ENCODE measurements at places on chromosomes 7 and 10. TPM values are rescaled to one million over a fixed set of nuclear protein-coding genes. Genes with fewer than 3 reads are reported as not detected.

- no peak for DNase-seq
Measured at GRCh38 chr7:133563251-133563650, 310.4 kb downstream of the EXOC4 start.

GRCh38 chr10:12502526-12503274 lies 153.4 kb downstream of the CAMK1D start:
- DNase-seq = no peak

DNA sequence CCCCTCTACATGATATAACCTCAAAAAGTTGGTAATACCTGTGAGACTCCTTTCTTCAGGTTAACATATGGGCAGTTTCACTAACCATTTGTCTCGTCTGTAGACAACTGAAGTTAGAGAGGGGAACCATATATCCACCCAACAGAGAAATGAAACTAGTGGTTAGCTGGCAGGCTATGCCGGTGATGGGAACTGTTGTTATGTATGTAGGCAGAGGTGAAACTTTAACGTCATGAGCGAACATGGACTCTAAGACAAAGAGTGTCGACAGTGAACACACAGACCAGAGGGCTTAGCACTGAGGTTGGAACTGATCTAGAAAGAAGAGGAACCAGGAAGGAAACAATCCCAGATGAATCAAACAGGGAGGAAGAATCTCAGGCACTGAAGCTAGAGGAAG lies 112.4 kb downstream of the ELMO1 start:
- no peak for DNase-seq

- no peak for DNase-seq
Measured at GRCh38 chr7:148804343-148805235, 79.5 kb downstream of the EZH2 start.

GRCh38 chr10:1551636-1552338 lies 185.5 kb downstream of the ADARB2 start:
- no peak for DNase-seq

Gene ZNF518A
- total RNA-seq = 6.6 TPM

Gene MLXIPL
- total RNA-seq = not detected

GRCh38 chr10:123165445-123166072 lies 11.4 kb downstream of the BUB3 start:
- DNase-seq = no peak

DNA sequence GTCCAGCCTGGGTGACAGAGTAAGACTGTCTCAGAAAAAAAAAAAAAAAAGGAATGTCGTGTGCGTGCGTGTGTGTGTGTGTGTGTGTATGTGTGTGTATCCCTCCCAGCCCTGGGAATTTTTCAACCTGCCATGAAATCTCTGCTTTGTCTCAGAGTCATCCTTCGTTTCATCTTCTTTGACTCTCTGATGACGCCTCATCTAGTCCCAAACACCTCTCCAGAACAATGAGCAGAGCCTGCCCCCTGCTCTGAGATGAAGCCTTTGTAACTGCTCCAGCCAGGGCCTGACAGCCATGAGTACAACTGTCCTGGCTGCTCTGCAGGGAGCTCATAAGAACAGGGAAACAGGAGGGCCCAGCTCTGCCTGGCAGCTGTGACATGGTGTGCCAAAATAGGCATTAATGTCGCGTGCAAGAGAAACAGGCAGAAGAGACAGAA lies 149.5 kb downstream of the FAM107B start:
- DNase-seq = no peak

DNA sequence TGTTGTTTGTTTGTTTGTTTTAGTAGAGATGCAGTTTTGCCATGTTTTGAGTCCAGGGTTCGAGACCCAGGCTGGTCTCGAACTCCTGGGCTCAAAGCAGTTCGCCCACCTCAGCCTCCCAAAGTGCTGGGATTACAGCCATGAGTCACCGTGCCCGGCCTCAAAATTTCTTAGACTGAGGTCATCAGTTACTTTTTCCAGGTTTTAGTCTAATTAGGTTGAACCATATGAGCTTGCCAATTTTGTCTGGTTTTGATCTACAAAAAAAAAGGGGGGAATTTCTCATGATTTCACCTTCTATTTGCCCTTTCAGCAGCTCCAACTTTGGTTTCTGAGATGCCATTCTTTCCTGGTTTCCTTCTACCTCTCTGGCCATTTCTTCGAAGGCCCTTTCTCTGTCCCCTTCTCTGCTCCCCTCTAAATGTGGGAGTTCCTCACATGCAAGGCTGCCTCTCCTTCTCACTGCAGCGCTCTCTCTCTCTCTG lies 5.5 kb downstream of the CUEDC2 start:
- no peak for DNase-seq

Gene CFAP70
- not detected for total RNA-seq

DNA sequence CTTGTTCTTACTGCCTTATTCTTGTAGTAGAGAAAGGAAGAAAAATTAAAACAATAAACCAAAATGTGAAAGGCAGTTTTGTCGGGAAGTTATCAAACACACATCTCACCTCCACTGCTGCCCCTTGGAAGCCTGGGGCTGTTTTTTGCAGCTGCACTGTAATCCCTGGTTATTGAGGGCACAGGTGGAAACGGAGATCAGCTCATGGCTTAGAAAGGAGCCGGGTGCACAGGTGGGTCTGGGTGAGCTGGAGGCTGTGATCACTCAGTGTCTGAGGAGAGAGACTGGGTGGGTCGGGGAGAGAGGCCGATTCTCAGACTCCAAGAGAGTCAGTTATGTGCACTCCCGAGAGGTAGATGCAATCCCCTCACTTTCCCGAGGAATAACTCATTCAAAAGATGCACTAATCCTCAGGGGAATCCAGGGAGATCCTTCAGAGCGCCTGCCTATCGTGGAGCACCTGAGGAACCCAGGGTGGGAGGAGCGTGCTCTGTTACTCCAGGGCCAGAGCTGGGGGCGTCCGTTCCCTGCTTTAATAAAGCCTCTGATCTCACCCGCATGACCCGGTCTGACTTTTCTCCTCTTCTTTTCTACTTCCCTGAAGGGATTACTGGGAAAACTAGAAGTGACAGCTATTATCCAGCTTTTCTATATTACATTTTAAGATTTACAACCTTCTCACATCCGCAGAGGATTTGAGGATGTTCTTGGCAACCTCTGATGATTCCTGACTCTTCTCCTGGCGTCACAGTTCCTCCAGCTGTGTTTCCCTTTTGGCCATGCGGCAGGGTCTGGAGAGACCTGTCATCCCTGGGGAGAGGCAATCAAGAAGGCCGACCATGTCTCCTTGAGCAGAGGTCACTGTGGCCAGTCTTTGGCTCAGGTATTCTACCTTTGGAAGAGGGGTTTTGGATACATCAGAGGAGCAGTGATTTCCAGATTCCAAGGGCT lies 82.1 kb downstream of the CAMK1D start:
- DNase-seq = no peak

Gene CBLL1
- total RNA-seq = 39.6 TPM

DNA sequence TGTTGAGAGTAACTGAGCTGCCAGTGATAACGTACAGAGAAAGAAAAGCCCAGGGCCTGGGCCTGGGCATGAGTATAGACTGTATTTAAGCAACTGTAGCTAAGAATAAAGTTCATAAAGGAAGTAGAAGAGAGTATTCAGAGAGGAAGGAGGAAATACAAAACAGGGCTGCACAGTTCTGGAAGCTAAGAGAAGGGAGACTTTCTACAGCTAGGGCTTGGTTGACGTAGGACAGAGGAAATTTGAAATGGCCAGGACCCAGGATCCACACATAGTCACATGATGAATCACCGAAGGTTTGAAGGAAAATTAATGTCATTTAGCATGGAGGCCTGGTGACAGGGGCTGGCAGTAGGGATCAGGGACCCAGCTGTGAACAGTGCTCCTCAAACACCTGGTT lies 66.7 kb downstream of the ARL4A start:
- no peak for DNase-seq

Gene FGL2
- not detected for total RNA-seq

- DNase-seq = peak; percentile 79
Measured at GRCh38 chr7:69656890-69657289, 58.6 kb downstream of the AUTS2 start.

DNA sequence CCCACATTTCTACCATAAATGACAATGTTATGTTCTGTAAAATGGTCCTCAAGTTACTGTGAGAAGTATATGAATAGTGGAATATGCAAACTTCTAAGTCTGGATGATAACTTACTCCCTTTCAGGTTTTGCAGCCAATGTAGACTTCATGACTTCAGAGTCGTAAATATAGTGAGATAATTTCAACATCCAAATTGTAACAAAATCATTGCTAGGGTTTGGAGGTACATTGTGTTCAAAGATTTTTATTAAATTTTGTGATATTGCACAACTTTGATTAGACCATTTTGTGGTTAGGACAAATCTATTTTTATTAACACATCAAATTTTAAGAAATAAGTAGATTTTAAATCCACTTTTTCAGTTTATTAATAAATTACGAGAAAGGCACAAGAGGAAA lies 270.3 kb downstream of the RNLS start:
- no peak for DNase-seq

Measured in Daoy (cell line).